ENCODE measurements at places on chromosomes 1 and 21.
A peak's percentile ranks its signal among the peaks of the same experiment; 100 is the strongest.

DNA sequence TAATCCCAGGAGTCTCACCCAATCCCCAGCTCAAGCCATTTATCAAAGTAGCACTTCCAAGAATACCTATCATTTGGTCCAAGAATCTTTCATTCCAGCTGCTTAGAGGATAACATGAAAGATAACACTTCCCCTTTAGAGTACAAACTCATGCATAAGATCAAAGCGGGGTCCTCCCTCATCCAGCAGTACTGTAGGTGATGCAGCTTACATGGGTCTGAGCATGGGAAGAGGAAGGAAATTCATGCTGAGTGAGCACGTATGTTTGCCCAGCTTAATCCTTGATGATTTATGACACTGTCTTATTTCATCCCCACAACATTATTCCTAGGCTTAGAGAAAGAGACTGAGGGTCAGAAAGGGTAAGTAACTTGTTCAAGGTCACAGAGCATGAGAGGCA is 167.1 kb upstream of the GJB5 start:
- DNase-seq: no peak

DNA sequence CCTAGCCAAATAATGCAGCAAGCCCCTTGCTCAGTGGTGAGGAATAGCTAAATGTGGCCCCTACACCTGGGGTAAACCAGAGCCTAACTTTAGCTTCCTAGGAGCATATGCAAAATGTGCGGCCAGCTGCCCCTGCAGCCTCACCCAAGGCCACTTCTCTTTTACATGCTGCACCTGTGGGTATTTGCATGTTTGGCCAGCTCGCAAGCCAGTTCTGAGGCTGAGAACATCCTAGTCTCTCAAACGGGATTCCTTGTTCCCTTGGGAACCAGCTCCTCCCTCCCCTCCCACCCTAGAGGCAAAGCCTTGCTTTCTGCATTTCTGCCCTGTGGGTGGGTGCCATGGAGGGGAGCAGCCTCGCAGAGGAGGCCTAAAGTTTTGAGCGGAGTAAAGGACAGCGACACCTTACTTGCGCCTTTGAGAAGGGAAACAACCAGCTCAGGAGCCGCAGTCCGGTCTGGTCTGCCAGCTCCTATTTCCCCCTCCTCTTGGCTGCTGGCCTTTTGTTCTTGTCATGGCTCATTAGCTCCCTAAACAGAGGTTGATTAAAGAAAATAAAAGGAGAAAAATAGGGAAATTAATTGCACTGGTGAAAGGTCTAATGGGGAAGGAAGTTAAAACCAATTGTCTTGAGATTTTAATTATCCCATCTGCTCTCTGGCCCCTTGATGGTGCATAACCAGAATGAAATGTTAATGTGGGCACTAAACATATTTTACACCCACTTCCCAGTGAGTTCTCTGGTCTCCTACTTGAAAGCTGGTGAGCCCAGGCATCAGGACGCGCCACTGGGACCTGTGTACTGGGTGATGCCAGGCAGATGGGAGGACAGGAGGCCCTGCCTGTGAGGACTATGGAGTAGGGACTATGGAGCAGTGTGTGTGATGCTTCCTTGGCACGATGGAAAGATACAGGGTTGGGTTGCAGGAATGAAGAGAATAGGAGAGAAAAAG is 68.7 kb downstream of the TEX35 start:
- no peak for DNase-seq

- DNase-seq: no peak
Measured at GRCh38 chr1:209076688-209077087, 506.8 kb upstream of the CAMK1G start.

- no peak for DNase-seq
Measured at GRCh38 chr1:245389873-245390272, 235.1 kb downstream of the KIF26B start.

DNA sequence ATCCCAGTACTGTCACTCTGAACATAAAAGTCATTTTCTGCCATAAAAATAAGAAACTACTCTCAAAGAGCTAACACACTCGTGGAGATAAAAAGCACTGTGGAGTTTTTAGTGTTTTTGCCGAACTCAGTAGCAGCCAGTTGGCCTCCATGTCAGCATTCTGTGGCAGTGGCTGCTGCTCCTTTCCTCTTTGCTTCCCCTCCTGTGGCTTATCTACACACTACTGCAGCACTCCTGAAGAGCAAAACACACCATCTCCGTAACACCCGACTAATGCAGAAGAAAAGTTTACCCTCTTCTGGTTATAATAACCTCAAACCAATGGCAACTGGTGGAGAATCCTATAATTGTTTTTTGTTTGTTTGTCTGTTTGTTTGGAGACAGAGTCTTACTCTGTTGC is 44.9 kb downstream of the RAB3GAP2 start:
- no peak for DNase-seq

- DNase-seq: no peak
Measured at GRCh38 chr1:44808063-44808937, at the start of gene BTBD19. TSS of gene BTBD19 (plus strand) at chr1:44808523. CDS start at chr1:44808821, 298 bp downstream.

DNA sequence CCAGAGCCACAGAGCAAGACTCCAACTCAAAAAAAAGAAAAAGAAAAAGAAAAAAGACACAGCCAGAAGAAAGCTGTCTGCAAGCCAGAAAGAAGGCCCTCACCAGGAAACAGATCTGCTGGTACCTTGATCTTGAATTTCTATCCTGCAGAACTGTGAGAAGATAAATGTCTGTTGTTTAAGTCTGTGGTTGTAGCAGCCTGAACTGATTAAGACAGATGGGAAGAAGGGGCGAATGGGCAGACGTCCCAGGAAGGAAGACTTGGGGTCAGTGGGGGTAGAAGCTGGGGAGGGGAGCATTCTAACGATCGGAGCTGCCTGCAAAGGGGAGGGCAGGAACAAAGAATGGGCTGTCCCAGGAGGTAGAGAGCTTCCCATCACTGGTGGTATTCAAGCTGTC is 6.3 kb downstream of the SLC2A7 start:
- no peak for DNase-seq

- no peak for DNase-seq
Measured at GRCh38 chr1:167128261-167129227, 34.7 kb downstream of the STYXL2 start.

DNA sequence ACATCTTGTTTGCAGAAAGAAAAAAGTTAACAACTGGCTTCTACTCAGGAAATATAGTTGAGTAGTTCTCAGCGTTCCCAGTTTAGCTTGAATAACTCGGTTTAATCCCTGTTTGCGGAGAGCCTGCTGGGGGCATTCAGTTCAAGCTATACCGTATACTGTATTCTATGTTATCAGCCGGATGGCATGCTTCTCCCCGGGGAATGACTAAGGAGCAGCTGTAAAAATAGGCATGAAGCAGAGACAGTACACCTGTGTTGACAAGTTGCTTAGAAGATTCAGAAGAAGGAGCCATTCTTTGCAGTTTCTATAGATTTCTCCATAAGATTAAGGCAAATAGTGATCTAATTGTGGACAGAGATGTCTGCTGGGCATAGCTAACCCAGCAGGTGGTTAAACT is 267.8 kb upstream of the NCAM2 start:
- DNase-seq: no peak

- no peak for DNase-seq
Measured at GRCh38 chr1:40162753-40163441, 1.7 kb downstream of the RLF start.

DNA sequence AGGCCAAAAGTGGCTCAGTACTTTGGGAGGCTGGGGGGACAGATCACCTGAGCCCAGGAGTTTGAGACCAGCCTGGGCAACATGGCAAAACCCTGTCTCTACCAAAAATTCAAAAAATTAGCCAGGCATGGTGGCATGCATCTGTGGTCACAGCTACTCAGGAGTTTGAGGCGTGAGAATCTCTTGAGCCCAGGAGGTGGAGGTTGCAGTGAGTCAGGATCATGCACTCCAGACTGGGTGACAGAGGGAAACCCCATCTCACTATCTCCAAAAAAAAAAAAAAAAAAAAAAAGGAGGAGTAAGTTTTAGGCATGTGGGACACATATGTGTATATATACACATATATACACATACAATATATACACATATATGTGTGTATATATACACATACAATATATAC is 165.3 kb upstream of the DPYD start:
- DNase-seq: no peak

GRCh38 chr1:9835404-9835757 is 11.6 kb upstream of the CLSTN1 start:
- DNase-seq: no peak

DNA sequence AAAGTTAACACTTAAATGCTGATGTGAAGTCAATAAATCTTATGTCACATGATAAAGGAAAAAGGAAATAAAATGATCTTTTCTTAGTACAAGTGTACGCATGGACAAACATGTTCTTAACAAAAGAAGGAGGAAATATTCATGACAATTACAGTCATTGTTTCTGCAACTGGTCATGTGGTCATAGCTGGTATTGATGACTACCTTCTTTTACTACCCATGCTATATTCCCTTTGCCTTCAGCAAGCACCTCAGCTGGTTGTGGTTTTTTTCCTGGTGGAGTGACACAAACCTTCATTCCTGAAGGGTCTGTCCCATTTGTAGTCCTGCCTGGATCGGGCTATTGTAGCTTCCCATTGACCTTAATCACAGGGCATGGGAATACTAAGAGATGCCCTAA is 23.4 kb upstream of the TSHB start:
- DNase-seq: no peak

- DNase-seq: peak; percentile 5
Measured at GRCh38 chr1:152185544-152186391, 26.7 kb upstream of the RPTN start.

GRCh38 chr1:201371276-201371675 is 6.2 kb downstream of the TNNT2 start:
- DNase-seq: no peak

DNA sequence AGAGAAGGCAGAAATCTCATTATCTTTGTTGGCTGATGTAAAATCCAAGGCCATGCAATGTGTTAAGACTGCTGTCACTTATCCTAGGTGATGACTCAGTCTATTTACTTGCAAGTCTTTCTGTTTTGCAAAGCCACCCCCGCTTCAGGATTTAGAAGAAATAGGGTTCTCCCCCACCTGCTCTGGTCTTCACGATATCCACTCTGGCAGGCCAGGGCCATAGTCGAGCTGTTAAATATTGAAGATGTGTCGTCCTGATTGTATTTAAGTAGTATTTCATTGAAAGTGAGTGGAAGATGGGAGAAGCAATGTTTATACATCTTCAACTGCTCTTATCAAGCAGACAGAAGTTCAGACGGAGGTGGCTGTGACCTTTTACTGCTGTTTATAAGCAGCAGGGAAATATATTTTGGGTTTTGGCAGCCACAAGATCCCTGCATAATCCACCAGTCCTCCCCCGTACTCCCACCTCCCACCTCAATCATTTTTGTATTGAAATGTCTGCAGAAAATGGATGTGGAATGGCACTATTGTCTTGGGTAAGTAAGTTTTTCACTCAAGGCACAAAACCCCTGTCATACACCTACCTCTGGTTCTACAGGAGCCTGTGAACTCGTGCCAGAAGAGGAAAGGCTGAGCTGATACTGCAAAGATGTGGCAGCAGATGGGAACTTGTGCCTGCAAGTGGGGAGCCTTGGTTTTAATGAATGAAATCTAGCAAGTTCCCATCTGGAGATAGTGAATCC is 117.4 kb downstream of the MRPS6 start:
- DNase-seq: no peak

DNA sequence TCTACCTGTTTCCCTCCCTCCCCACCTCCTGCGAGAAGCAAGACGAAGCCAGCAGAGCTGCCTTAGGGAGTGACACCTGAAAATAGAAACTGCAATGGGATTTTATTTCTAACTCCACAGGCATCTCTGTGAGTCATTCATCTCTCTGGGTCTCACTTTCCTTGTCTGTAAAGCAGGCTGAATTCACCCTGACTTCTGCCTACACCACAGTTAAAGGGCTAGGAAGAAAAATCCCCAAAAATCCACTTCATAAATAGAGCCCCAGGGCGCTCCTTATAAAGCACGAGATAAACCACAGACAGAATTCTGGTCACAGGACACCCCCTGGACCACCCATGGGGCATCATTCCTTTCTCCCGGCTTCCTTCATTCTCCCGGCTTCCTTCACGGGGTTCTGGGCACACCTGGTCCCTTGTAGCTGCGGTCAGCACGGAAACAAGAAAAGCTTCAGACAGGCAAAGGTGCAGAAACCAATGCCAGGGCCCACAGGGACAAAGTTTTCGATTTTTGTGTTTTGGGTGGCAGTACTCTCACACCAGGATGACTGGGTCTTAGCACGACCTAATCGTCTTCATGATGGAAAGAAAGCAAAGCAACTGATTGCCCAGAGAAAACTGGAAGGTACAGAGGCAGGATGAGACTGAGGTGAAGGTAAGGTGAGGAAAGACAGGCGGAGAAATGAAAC is 2.8 kb upstream of the H6PD start:
- no peak for DNase-seq

DNA sequence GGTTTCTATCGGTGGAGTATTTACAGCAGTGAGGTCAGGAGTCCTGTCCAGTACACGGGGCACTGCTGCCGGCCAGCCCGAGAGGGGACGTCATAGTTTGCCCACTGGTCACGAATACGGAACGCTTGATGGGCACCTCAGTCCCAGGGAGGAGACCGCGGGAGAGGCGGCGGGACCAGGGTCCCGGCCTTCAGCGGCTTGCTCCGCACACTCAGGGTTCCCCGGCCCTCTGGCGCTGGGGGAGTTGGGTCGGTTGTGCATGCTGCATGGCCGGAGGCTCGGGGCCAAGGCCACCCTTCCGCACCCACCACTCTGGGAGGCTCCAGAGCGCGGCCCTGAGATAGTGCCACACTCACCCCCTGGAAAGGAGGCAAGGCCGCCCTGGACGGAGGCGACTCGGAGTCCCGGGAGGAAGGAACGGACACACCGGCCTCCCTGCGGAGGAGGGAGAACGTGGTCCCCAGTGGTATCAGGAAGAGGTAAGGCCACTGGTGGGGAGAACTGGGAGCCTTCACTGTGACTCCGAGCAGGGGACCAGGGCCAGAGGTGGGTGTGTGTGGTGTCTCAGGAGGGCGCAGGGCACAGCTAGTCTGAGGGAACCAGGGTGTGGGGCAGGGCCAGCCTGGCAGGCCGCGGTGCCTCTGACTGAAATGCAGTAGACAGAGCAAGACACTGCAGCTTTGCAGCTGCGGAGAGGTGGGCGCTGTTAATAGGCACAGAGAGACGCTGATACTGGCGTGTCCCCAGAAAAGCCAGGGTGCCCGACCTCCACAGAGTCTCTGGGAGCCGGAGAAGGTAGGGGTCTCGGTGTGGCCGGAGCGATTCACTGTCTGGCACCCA is 28.6 kb upstream of the PRSS38 start:
- no peak for DNase-seq

DNA sequence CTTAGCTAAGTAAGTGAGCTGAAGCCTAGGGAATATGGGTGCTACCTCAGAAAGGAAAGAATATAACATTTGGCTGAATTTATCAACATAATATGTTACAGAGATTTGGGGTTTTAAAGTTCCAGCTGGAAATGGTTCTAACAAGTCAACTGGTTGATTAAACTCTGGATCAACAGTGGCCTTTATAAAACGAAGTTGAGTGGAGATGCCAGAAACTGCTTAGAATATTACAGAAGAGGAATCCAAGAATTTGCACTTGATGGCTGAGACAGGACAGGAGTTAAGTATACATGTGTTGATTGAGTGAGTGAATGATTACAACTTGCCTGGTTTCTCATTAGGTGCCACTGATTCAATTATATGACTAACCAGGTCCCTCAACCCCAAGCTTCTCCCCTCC is 7.4 kb upstream of the ZBTB17 start:
- DNase-seq: no peak

GRCh38 chr1:206716870-206717673 is 32.4 kb downstream of the MAPKAPK2 start:
- DNase-seq: no peak

Measured in activated T-helper 1 cell treated with anti-CD3 and anti-CD28 coated beads, Interleukin-2, amount 50 U/mL, for 16 hours (primary cell).